ENCODE measurements at places on chromosomes 7 and 10.

DNA sequence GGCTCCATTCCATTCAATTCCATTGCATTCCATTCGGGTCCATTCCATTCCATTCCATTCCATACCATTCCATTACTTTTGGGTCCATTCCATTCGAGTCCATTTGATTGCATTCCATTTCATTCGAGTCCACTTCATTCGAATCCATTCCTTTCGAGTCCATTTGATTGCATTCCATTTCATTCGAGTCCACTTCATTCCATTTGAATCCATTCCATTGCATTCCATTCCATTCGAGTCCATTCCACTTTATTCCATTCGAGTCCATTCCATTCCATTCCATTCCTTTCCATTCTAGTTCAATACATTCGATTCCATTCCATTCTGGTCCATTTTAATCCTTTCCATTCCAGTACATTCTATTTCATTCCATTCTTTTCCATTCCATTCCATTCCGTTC lies 334.0 kb downstream of the ZNF33B start:
- DNase-seq = no peak

GRCh38 chr10:33917069-33917780 lies 582.8 kb upstream of the NRP1 start:
- no peak for DNase-seq

- DNase-seq = no peak
Observed at GRCh38 chr10:68333058-68333395, 299 bp upstream of the PBLD start.

DNA sequence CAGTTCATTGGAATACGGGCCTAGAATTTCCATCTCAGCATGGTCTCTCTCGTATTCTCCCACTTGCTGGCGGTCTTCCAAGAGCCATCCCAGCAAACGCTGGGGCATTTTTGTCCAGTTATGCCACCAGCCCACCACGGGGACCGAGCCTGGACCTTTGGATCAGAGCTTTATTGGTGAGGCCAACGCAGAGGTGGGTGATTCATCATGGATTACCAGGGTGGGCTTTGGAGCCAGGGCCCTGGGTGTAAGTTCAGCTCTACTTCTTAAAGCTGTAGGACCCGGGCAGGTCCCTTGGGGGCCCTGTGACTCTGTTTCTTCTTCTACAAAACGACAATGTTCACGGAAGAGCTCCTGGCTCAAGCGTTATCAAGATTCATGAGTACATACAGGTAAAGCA lies 22.7 kb upstream of the PITRM1 start:
- DNase-seq = no peak

DNA sequence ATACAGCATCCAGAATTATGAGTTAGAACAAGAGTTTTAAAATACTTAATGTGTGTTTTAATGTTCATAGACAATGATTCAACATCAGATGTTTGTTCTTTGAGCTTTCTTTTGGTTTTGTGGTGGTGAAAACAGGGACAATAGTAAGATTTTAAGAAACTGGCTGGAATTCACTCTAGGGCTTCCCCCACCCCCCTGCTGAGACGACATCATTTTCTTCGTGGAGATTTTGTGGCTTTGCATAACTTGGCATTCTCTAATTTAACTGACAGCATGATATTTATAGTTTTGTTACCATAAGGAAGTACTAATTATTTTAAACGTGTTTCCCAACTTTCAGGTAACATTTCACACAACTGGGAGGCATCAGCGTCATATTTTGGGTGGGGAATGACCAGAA lies 184.1 kb downstream of the BICC1 start:
- DNase-seq = no peak

GRCh38 chr10:98415731-98416119 lies 743 bp upstream of the PYROXD2 start:
- DNase-seq = no peak

GRCh38 chr10:100109670-100110069 lies 28.0 kb upstream of the CPN1 start:
- no peak for DNase-seq

GRCh38 chr7:63038987-63039386 lies 959.7 kb upstream of the ZNF722 start:
- no peak for DNase-seq

GRCh38 chr7:20227291-20227795 lies 10.2 kb upstream of the MACC1 start:
- no peak for DNase-seq

DNA sequence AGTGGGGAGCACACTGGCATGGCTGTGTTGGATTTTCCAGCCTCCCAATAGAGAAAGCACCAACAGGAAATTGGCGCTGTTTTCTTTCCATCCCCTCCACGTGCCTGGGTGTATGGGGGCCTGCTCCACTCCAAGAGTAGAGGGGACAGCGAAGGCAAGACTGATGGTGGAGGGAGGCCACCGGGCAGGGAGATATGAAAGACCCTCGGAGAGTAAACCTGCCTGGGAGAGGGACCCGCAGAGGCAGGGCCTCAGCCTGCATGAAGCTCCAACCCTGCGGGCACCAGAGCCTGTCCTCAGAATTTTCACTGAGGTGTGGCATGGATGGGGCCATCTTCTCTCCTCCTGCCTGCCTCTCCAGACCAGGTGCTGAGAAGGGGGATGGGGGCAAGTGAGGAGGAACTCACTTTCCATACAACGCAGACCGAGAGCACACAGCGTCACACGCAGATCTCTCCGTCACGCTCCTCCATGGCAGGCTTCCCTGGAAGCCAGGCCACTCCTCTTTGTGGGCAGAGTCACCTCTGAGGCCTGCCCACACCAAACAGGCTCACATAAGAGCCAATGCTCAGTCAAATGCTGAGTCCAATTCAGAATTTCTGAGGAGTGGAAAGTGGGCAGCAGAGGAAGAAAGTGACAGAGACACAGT lies 18.8 kb downstream of the ANXA11 start:
- DNase-seq = no peak

GRCh38 chr10:88920986-88921593 lies 31.5 kb downstream of the ACTA2 start:
- no peak for DNase-seq

DNA sequence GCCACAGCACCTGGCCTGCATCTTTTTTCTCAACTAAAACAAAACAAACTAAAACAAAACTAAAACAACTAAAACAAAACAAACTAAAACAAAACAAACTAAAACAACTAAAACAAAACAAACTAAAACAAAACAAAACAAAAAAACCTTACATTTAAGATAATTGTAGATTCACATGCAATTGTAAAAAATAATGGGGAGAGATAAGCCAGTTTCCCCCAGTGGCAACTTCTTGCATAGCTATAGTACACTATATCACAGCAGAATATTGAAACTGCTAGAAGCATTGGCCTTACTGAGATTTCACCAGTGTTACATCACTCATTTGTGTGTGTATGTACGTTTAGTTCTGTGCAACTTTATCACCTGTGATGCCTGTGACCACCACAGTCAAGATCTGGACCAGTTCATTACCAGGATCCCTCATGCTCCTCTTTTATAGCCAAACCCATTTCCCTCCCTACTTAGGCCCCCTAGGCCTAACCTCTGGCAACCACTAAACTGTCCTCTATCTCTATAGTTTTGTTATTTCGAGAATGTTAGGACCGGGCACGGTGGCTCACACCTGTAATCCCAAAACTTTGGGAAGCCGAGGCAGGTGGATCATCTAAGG lies 9.3 kb downstream of the FXYD4 start:
- DNase-seq = peak; percentile 50

DNA sequence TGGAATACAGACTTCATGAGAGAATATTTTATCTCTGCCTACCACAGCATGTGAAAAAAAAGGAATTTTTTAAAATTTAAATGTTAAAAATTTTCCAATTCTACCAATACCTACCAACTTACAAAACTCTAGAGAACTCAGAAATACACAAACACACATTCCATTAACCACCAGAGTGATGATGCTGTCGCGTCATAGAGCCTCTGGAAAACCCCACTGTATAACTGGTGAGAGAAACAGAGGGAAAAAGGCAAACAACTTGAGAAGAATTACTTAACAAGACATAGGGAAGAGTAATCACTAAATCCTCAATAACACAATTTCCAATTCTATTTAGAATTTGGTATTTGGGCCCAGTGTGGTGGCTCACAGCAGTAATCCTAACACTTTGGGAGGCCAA lies 6.2 kb upstream of the SPOCK2 start:
- DNase-seq = no peak

- DNase-seq = peak; percentile 85
Observed at GRCh38 chr10:92756201-92757065, 66.7 kb downstream of the HHEX start.

DNA sequence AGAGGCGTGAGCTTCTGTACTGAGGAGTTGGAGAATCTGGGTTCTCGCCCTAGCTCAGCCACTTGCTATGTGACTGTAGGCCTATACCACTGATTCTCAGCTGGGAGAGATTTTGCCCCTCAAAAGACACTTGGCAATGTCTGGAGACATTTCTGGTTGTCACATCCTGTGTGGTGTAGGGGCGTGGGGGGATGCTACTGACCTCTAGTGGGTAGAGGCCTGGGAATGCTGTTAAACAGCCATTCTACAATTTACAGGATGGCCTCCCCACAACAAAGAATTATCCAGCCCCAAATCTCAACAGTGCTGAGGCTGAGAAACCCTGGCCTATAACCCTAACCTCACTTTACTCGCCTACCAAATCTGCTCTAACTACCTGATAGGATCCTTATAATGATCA lies 58.8 kb upstream of the GAD2 start:
- DNase-seq = no peak

DNA sequence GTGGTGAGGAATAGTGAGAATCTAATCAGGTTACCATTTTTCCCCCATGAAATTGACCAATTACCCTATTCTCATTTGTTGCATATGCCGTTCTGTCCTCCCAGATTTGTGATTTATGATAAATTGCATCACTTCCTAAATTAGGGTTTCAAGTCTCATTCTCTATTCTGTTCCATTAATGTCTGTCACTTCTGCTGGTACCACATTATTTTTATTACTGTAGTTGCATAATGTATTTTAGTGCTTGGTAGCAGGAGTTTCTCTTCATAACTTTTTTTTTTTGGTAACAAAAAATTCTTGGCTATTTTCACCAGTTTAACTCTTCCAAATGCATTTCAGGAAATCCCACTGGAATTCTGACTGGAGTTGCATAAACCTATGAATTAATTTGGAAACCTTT lies 44.0 kb upstream of the FAM133B start:
- DNase-seq = no peak

GRCh38 chr10:17980846-17981565 lies 29.3 kb downstream of the SLC39A12 start:
- no peak for DNase-seq

- no peak for DNase-seq
Observed at GRCh38 chr7:22137466-22137865, 191.8 kb upstream of the CDCA7L start.

DNA sequence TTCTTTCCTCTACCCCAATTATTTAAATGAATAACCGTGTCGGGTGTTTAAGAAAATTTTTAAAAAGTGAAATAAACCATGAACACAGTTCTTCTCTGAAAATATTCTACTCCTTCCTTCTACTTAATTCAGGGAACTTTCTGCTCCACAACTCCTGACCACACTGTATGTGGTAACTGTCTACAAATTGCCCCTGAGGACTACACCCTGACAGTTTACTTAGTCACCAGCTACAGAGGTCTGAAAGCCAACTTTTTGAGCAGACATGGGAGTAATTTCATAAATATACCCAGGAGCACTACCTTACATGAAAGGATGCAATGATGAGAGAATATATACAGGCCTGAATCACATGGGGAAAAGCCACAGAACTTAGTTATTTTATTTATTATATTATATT lies 523.2 kb upstream of the SORCS1 start:
- no peak for DNase-seq

- DNase-seq = no peak
Observed at GRCh38 chr7:114860206-114860605, 61.7 kb upstream of the MDFIC start.

DNA sequence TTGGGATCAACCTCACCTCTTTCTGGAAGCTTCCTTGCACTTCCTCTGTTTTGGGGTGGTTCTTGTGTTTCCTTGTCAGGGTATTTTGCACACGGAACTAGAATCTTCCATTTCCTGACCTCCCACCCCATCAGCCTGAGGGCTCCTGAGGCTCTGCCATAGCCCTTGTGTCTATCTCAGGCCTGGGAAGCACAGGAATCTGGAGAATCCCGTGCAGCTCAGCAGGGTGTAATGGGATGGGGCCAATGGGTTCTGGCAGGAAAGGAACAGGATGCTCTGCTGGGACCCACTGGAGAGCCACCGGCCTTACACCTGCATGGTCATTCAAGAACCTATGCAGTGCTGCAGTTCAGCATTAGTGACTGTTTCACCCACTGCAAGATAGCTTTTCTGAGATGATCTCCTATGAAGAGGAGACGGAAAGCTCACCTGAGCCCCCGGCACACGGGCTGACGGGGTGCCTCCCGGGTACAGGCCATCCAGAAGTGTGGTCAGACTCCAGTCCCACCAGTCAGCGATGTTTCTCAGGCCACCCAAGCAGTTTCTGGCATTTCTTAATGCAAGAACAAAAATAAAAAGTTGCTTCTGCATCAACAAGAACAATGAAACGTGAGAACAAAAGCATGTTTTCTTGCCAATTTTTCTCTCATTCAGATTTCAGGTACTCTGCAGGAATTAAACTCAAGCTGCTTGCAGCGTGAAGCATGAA lies 133.2 kb downstream of the PKD1L1 start:
- no peak for DNase-seq

DNA sequence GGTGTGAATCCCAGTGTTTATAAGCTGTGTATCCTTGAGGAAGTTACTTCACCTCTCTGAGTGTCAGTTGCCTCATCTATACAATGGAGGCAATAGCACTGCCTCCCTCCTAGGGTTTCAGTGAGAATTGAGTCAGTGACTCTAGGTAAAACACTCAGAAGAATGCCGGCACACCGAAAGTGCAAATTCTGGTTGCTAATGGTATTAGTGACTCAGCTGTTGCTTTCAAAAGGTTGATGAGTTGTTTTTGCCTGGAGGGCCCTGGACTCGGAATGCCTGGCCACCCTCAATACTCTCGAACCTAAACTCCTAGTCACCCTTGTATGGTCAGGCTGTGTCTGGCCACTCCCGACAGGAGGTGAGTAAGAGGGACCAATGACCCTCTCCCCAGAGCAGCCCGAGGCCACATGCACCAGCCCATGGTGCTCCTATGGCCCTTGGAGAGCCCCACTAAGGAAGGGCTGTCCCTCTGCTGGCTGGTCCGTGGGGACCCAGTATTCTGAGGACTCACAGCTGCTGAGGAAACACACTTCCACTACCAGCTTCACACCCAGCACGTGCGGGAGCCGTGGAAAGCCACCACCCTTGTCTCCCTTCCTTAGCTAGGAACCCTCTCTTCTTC lies 60.2 kb downstream of the CALML3 start:
- no peak for DNase-seq

DNA sequence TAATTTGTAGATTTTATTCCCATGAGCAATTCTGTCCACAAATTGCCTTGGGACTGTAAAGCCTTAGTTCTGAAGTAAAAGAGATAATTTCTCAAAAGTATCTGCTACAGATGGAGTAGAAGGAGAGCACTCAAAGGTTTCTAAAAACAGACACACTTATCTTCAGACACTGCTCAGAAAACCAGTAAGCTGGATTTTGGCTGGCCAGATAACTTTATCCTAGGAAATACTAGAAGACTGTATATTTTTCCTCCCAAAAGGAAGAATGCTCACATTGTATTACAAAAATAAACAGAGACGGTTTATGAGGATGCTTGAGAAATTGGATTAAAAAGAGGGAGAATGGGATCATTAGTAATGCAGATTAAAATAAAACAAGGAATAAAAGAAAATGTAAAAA lies 178.0 kb upstream of the IGFBP3 start:
- no peak for DNase-seq

GRCh38 chr10:122515588-122516231 lies 44.8 kb upstream of the DMBT1 start:
- no peak for DNase-seq

GRCh38 chr10:113177156-113177935 lies 227.3 kb downstream of the TCF7L2 start:
- DNase-seq = no peak
